ENCODE measurements at places on chromosomes 1 and 21.

DNA sequence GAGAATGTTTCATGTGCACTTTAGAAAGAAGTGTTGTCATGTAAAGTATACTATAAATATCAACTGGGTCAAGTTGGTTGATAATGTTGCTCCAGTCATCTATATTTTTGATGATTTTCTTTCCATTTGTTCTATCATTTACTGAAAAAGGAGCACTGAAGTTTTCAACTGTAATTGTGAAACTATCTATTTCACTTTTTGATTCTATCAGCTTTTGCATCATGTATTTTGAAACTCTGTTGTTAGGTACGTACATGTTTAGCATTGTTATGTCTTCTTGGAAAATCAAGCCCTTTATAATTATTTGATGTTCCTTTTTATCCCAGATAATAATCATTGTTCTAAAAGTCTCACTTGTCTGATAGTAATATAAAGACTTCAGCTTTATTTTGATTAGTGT, 14.4 kb upstream of the HIVEP3 start:
- no peak for DNase-seq

GRCh38 chr1:160789702-160790611, 6.0 kb upstream of the LY9 start:
- DNase-seq: no peak

DNA sequence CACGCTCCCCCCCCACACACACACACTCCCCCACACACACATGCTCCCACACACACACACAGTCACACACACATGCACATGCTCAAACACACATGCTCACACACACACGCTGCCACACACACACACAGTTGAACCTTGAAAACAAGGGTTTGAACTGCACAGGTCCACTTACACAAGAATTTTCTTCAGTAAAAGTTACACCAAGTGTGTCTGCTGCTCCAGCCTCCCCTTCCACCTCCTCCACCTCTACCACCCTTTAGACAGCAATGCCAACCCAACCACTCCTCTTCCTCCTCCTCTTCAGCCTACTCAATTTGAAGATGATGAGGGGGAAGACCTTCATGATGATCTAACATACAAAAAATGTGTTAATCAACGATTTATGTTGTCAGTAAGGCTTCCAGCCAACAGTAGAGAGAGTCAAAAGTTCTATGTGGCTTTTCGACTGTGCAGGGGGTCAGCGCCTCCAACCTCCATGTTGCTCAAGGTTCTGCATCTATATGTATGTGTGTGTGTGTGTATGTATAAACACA, 26.8 kb downstream of the HSF2BP start:
- no peak for DNase-seq

- no peak for DNase-seq
Observed at GRCh38 chr1:11473491-11474034, 5.4 kb upstream of the DISP3 start.

DNA sequence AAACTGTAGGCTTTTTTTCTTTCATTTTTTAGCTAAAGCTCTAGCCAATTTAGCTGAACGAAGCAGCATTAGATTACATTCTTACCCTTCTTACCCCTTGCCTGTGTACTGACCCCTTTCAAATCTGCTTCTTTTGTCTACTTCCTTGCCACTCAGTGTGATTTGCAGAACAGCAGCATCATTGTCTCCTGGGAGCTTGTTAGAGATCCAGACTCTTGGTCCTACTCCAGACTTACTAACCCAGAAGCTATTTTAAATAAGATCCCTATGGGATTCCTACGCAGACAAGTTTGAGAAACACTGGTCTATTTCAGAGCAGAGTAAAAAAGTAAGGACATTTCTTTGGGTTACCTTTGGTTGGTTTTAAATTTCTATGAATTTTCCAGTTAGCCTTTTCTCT, 13.8 kb downstream of the LRRC39 start:
- no peak for DNase-seq

DNA sequence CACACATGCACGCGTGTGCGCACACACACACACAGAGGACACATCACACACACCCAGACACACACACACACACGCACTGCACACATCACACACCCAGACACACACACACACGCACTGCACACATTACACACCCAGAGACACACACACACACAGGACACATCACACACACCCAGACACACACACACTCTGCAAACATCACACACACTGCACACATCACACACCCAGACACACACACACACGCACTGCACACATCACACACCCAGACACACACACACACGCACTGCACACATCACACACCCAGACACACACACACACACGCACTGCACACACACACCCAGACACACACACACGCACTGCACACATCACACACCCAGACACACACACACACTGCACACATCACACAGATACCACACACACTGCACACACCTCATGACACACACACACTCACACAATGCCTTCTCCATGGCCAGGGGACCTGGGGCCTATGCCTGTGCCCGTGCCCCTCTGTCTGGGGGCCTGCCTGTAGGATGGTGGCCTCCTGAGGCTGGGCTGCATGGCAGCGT, 24.4 kb downstream of the CRYAA start:
- DNase-seq: no peak

Measured in cortex of kidney (tissue), 1 donor.